Thoracic aorta (tissue), 2 donors: ENCODE measurements at places on chromosomes 12 and 14. TPM values are rescaled to one million over a fixed set of nuclear protein-coding genes. Genes with fewer than 3 reads are reported as not detected.

Gene FIGNL2
- total RNA-seq = 0.28 TPM

Gene RARG
- total RNA-seq = 37.5 TPM

Gene CD163L1
- 1.6 TPM for total RNA-seq

- no peaks in the 10 kb centered on the region for H3K27me3 ChIP-seq
- no peaks in the 10 kb centered on the region for H3K36me3 ChIP-seq
These were observed 5.4 kb upstream of the ERO1A start for GRCh38 chr14:52700701-52701172.

DNA sequence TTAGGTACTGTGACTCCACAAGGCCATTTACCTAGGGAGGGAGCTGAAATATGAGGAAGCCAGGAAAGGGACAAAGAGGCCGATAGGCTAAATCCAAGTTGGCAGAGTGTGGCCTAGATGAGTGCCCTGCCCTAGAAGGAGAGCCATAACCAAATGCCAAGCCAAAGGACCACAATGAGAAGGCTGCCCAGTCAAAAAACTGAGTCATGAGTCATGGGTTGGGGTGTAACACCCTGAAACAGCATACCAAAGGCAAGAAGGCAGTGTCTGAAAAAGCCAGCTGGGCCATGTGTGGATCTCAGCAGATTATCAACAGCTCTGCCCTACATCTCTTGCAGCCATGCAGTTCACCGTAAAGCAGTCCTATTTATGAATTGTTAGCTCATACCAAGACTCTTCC is 171.7 kb downstream of the PHLDA1 start:
- no peak overlapping the region for H3K4me3 ChIP-seq
- DNase-seq = no peak
- no peaks in the 10 kb centered on the region for H3K27me3 ChIP-seq
- no peak overlapping the region for H3K27ac ChIP-seq

DNA sequence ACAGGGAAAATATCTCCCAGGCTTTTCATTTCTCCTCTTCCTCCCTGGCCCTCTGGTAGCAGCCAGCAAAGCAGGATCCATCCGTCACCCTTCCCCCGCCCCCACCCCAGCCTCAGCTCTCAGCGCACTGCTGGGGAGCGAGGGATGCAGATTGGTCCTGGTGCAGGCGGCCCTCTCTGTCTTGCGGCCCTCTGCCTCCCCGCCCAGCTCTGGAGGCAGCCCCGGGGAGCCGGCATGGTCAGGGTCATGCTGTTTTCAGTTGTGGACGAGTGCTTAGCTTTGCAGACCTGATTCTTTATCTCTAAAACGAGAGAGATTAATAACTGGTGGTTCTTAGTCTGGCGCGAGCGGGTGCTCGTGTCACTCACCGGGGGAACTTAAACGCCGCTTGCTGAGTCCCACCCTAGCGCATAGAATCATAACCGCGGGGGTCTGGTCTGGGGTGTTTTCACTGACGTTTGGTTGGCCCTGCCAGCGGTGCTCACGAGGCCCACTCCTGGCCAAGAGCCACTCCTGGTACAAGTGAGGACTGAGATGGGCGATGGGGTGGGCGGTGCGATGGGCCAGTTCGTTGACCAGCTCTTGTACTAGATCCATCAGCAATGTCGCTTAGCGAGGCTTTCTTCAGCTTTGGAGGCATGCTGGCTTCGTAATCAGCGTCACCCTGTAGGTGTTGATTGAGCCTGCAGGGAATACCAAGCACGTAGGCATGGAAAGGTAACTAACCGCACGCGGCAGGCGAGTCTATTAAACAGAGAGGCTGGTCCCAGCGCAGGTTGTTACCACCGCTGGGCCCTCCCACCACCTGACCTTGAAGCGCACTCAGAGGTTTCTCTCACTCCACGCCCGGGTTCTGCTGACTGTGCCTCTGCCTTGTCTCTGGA is 95.2 kb downstream of the TSPAN9 start:
- no peaks in the 10 kb centered on the region for H3K27me3 ChIP-seq
- no peak overlapping the region for H3K27ac ChIP-seq
- no peak overlapping the region for H3K4me3 ChIP-seq
- DNase-seq = no peak
- H3K4me1 ChIP-seq = peaks cover 4% of the 10 kb centered on the region
- H3K36me3 ChIP-seq = no peaks in the 10 kb centered on the region

DNA sequence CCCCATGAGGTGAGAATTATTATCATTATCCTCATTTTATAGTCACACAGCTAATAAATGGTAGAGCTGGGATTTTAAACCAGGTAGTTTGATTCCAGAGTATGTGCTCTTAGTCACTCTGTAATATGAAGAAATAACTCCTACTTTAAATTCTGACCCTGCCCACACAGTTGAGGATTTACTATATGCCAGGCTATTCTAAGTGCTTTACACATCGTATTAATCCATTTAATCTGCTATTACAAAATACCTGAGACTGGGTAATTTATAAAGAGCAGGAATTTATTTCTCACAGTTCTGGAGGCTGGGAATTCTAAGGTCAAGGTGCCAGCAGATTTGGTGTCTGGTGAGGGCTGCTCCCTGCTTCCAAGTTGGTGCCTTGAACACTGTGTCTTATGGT is 19.6 kb upstream of the WIF1 start:
- no peaks in the 10 kb centered on the region for H3K27me3 ChIP-seq
- H3K4me1 ChIP-seq = no peaks in the 10 kb centered on the region
- no peak for DNase-seq
- H3K36me3 ChIP-seq = no peaks in the 10 kb centered on the region
- no peak overlapping the region for H3K4me3 ChIP-seq
- H3K27ac ChIP-seq = no peak overlapping the region

- no peak overlapping the region for H3K27ac ChIP-seq
- no peak overlapping the region for H3K4me3 ChIP-seq
- H3K4me1 ChIP-seq = no peaks in the 10 kb centered on the region
These were observed 1005.8 kb downstream of the TRHDE start for GRCh38 chr12:73277971-73278370.

- H3K4me1 ChIP-seq = peaks cover 86% of the 10 kb centered on the region
- H3K27me3 ChIP-seq = no peaks in the 10 kb centered on the region
- H3K36me3 ChIP-seq = peaks cover 10% of the 10 kb centered on the region
- no peak overlapping the region for H3K27ac ChIP-seq
These were observed 21.7 kb downstream of the NT5DC3 start for GRCh38 chr12:103819312-103819711.

DNA sequence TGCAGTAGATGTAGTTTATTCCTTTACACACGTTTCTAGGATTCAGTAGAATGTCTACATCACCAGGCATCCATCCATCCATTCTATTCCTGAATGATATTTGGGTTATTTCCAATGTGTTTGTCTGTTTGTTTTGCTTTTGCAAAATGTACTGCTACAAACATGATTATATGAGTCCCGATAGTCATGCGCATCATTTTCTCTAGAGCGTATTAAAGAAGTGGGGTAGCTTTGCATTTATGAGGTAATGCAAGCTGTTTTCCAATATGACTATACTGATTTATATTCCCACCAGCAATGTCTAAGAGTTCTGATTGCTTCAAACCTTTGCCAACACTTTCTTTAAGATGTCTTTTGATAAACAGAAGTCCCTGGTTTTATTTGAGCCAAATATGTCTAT is 253.2 kb downstream of the NOVA1 start:
- H3K36me3 ChIP-seq = no peaks in the 10 kb centered on the region
- no peak overlapping the region for H3K4me3 ChIP-seq
- DNase-seq = no peak
- H3K4me1 ChIP-seq = no peaks in the 10 kb centered on the region

- H3K27ac ChIP-seq = no peak overlapping the region
- no peaks in the 10 kb centered on the region for H3K4me1 ChIP-seq
These were observed 17.8 kb upstream of the OXA1L start for GRCh38 chr14:22748631-22749068.

DNA sequence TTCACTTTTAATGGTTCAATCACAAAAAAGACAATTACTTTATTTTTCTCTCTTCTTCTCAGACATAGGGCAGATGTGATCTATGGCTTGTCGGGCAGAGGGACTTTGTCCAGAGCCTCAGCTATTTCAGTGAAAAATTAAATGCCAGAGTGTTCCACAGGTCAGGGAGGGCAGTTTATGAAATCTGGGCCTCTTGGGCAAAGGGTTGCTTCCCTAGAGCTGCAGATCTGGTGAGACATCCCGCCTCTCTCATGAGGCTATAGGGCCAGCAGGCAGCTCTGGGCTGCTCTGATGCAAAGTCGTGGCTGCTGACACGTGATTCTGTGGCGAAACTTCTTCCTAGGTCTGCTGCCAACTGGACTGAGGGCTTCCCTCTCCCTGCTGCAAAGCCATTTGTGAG is 6.0 kb downstream of the CLMN start:
- no peak for DNase-seq
- peaks cover 10% of the 10 kb centered on the region for H3K4me1 ChIP-seq
- H3K27me3 ChIP-seq = no peaks in the 10 kb centered on the region
- no peak overlapping the region for H3K4me3 ChIP-seq
- H3K27ac ChIP-seq = no peak overlapping the region

DNA sequence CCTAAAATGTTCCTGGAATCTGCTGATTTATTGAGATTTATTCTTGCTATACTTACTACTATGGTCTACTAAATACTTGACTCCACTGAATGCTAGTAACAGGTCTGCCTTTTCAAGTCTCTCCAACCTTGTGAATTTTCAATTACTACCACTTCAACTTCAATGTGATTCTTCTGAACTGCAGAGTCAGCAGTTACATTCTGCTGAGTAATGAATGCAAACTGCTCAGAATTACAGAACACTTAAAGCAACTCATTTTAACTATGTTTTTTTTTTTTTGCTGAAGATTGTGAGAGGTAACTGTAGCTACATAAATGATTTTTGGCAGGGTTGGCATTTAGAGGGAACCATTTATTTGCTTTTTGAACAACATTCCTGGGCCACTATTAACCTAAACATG is 41.8 kb downstream of the ARF6 start:
- H3K36me3 ChIP-seq = no peaks in the 10 kb centered on the region
- DNase-seq = no peak
- no peaks in the 10 kb centered on the region for H3K27me3 ChIP-seq
- no peaks in the 10 kb centered on the region for H3K4me1 ChIP-seq

DNA sequence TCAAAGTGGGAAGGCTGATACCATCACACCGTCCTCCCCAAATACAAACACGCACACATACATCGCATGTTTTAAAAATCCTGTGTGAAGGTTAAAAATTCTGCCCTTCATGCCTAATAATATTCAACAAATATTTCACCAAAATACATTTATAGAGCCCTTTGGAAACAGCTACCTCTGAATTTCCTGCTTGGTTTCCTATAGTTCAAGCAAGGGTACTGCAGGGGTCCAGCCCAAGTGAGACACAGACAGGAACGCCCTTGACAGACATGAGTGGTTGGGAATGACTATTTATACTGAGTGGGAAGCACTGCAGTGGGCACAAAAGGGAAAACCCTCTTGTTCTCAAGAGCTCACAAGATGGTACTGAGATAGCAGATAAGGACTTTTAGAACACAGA is 51.0 kb downstream of the ST8SIA1 start:
- no peaks in the 10 kb centered on the region for H3K36me3 ChIP-seq
- no peaks in the 10 kb centered on the region for H3K27me3 ChIP-seq
- H3K4me1 ChIP-seq = peaks cover 3% of the 10 kb centered on the region
